ENCODE measurements at places on chromosomes 4 and X.
A peak's percentile ranks its signal among the peaks of the same experiment; 100 is the strongest.

DNA sequence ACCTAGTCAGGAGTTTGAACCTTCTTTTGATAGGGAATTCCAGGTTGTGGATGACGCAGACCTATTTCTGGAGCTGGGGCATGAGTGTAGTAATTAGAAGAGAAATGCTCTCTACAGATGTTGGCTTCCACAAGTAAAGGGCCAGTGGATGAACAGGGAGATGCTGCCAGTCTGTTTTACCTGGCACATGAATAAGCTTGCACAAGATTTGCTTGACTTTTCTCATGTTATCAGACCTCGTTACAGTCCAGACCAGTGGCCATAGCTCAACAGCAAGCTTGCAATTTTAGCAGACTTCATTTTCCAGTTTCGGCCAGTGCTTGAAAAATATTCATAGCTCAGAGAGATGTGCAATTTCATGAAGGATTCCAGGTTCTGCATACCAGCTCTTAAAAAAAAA, 26.9 kb upstream of the SPANXB1 start:
- no peak for DNase-seq

DNA sequence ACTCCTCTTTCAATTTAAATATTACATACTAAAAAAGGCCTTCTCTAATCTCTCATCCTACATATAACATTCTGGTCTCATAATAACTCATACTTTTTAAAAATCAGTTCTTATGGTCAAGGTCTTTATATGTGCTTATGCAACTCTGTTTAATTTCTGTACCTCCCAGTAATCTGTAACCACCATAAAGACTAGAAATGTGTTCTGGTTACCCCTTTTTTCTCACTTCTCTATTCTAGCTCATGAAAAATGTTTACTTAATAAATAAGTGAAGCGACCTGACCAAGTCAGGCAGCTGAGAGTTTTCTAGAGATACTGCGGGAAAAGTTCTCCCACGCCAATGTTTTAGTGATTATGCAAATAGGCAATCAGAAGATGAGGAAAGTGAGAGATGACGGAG, 548.8 kb upstream of the FAM241A start:
- DNase-seq, result no peak

GRCh38 chrX:23504895-23505294, 162.4 kb upstream of the PRDX4 start:
- no peak for DNase-seq

- no peak for DNase-seq
Observed at GRCh38 chrX:78124307-78124706, 15.1 kb downstream of the TAF9B start.

- DNase-seq, result no peak
Observed at GRCh38 chrX:331151-331824, 12.7 kb upstream of the GTPBP6 start.

DNA sequence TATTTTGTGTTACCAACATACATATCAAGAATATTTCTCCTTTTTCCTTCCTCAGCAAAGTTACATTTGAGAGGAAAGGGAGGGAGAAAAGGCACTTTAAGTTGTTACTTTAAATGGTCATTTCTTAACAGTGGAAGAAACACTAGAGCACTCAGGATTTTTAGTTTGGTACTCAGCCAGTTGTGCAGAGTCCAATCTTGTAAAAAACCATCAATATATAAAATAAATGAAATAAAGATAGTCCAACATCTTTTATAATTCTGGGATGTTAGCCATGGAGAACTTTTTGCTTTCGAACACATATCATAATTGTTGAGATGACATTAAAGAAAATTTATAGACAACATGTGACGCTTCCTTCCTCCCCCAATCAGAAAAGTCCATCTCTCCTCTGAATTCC, 253.8 kb downstream of the QDPR start:
- no peak for DNase-seq

DNA sequence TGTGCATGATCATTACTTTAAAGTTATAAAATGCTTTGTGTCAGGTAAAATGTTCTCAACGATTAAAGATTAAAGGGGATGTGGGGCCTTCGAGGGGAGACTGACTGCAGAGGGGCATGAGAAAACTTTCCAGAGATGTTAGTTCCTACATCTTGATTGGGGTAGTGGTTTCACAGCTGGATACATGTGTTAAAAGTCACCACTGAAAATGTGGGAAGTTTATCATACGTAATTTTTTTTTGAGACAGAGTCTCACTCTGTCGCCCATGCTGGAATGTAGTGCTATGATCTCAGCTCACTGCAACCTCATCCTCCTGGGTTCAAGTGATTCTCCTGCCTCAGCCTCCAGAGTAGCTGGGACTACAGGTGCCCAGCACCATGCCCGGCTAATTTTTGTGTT, 79.5 kb downstream of the RBM47 start:
- no peak for DNase-seq

- no peak for DNase-seq
Observed at GRCh38 chr4:100790836-100791615, 273.2 kb upstream of the EMCN start.

- DNase-seq, result no peak
Observed at GRCh38 chr4:166252487-166253402, 379.7 kb downstream of the TLL1 start.

DNA sequence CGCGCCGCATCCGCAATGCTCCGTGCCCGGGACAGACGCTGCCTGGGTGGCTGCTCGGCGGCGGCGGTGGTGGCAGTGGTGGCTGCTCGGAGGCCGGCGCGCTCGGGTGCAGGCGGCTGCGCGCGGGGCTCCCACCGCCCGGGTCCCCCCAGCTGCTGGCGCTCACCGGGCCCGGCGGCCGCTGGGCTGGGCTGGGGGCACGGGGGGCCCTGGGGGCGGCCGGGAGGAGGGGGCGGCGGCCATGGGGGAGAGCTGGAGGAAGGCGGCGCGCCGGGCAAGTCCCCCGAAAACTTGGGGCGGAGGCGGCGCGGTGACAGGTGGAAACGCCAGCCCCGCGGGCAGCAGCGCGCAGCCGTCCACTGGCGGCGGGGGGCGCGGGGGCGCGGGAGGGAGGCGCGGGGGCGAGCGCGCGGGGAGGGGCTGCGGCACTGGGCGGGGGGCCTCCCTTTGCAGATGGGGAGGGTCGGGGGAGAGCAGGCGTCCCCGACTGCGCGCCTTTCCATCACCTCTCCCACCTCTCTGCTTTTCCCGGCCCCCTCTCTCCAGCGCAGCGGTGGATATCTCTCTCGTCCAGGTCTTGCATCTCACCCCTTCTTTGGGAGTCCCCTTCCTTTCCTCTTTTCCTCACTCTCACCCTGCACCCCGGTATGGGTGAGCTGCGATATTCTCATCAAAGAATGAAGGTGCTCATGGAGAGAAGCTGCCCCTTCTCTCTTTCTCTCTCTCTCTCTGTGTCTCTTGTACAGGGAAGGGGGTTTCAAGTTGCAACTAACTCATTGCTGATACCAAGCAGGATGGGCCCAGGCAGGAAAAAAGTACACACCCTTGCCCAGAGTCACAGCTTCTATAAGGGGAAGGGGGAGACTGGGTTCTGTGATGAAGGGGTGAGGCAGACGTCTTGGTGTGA, 83.7 kb upstream of the DHRSX start:
- DNase-seq, result no peak

GRCh38 chrX:15973299-15973698, 118.7 kb upstream of the AP1S2 start:
- DNase-seq, result peak; percentile 0

- DNase-seq, result no peak
Observed at GRCh38 chr4:14049946-14050345, 422.4 kb upstream of the BOD1L1 start.

GRCh38 chr4:37486166-37486565, 200.0 kb downstream of the RELL1 start:
- no peak for DNase-seq

DNA sequence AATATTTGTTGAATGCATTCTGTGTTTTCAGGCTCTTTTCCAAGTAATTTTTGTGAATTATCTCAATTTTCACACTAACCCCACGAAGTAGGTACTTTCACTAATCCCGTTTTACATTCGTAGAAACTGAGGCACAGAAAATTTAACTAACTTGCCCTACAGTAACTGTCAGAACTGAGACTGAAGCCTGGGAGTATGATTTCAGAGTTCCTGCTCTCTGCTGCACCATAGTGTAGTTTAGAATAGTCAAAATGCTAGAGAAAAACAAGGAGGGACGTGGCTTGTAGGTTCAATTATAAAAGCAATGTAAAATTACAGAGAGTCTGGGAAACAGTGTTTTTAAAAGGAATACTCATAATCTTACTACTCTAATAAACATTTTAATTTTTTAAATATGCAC, 2.2 kb downstream of the CLCN3 start:
- DNase-seq, result no peak
